ENCODE measurements at places on chromosomes 4 and X. TPM values are rescaled to one million over a fixed set of nuclear protein-coding genes. Genes with fewer than 3 reads are reported as not detected.

GYPA gene
- total RNA-seq, result not detected

DNA sequence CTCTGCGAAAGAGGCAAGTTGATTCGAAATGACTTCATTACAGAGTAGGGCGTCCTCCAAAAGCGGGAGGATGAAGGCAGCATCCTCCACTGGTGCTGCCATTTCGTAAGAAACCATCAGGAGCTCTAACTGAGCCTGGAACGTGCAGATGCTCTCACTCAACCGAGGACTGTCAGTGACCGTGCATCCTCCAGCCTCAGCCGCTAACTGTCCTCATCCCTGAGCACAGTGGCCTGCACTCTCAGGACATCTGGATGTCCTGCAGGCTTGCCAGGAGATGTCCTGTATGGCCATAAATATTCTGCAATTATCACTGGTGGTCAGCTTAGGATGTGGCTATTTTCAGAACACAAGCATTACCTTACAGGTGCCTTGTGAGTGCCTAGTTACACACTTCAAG, 107.1 kb upstream of the ADRA2C start:
- no peak for DNase-seq

DNA sequence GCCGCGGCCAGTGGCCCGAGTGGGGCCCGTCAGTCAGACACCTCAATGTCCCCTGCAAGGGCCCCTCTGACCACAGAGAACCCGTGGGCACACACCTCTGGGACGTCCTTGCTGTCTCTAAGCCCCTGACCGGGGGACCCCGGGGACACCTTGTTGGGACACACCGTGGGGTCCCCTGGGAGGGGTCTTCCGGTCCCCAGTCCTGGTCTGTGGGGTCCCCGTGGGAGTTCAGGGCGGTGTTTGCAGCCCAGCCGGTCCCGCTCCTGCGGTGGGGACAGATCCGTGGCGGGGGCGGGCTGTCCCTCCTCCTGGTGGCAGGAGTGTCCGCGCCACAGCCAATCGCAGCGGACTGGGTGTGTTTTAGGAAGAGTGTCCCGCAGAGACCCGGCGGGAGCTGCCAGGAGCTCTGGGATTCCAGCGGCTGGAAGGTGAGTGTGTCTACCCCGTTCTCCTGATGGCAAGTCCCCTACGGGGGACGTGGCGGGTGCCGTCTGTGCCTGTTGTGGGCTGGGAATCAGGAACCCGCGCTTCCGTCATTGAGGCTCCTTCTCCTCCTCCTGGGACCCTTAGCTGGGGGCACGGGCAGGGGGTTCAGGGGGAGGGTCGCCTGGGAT, 5.1 kb upstream of the PLCXD1 start:
- no peak for DNase-seq

ATP1B4 gene
- total RNA-seq, result not detected

TCEAL6 gene
- total RNA-seq, result not detected

Measured in naive thymus-derived CD8-positive, alpha-beta T cell (primary cell).